ENCODE measurements at places on chromosomes 7 and 10.

GRCh38 chr10:26327811-26328210 is 110.3 kb upstream of the APBB1IP start:
- no peak for DNase-seq

DNA sequence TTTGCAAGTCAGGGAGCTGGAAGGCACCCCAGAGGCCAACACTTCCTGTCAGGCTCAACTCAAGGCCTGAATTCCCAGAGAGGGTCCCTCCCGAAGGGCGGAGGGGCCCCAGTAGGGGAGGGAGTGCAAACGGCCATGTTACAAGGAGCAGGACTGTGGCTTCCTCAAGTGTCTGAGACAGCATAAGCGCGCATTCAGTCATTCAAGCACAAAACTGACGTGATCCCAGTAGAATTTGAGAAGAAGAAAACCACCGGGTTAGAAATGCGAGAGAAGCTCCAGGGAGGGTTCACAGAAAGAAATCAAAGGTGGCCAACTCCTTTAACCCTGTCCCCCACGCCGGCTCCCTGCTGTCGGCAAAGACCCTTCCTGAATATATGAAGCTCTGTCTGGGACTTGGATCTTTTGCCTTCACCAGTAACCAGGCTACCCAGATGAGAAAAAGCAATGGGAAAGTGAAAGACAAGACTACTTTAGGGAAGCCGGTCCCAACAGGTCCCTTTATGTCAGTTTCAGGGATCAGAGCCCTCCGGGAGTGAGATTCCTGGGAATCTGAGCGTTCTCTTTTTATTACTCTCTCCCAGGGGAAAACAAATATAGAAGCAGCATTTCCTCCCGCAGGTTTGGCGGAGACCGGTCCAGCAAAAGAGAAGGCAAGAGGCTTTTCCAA is 1.3 kb downstream of the AFAP1L2 start:
- no peak for DNase-seq

- no peak for DNase-seq
Observed at GRCh38 chr7:80307227-80307856, 172.7 kb downstream of the GNAI1 start.

DNA sequence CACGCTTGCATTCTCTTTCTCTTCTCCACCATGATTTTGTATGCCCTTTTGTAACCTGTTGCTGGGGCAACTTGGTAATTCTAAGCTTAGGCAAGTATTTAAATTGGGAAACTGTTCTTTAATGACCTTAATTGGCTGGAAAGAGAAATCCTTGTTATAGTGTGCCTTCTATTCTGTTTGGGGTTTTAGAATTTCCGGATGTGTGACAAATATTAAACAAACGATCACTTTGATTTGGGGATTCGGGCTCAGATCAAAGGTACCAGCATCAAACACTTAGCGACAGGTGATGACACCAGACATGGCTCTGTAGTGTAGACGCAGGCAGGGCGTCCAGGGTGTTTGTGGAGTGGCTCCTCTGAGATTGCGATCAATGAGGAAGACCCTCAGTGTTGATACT is 55.0 kb downstream of the RAB11FIP2 start:
- no peak for DNase-seq

DNA sequence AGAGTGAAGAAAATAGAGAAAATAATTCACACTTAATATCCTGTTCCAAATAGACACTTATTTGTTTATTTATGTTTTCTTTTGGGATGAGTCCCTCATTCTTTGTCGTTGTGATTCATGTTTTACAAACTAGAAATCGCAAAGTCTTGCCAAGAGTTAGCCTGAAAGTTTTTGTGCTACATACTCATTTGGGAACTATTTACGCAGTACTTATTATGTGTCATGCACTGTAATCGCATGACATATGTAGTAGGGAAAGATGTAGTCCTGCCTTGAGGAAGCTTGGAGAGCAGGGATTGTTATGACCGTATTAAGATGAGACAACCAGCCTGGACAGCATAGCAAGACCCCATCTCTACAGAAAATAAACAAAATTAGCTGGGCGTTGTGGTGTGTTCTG is 189.3 kb downstream of the ABCA13 start:
- DNase-seq = no peak

- peak; percentile 73 for DNase-seq
Observed at GRCh38 chr10:131928248-131929095, 27.7 kb downstream of the PPP2R2D start.

DNA sequence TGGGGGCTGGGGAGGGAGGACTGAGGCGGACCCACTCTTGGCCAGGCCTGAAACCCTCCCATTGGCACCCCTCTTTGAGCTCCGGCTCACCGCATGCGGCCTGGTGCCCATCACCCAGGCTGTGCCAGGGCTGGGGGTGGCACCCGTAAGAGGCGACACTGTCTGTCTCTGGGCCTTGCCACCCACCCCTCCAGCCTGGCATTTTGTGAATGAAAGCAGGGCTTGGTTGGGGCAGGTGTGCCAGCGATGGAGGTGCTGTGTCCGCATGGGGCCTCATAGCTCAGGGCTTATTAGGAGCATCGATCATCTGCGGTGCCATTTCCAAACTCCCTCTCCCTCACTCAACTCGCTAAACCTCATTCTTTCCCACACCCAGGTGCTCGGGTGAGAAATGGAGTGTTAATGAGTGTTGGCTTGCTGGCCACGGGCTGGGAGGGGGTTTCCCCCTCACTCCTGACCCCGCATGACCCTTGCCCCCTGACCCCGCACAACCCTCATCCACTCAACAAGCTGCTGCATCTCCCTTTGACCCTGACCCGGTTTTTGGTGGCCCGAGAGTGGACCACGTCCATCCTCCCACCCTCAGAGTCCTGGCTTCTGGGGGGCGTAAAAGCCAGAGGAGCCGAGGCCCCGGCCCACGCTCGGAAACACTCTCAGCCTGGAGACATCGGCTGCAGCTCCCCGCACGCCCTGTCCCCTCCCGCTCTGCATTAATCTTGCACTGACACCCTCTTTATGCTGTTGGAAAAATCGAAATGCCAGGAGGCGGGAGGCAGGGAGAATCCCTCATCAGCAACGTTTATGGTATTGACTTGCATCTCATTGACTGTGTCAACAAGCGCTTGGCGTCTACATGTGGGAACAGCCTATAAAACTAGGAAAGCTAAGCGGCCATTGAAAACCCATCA is 161.2 kb downstream of the DNAJB6 start:
- no peak for DNase-seq

- no peak for DNase-seq
Observed at GRCh38 chr7:125355899-125356298, 426.3 kb upstream of the POT1 start.

Data from activated CD4-positive, alpha-beta T cell treated with anti-CD3 and anti-CD28 coated beads for 48 hours (primary cell).